ENCODE measurements at places on chromosomes 11 and 22. TPM values are rescaled to one million over a fixed set of nuclear protein-coding genes. Genes with fewer than 3 reads are reported as not detected.

The ACCS gene
- 2.9 TPM for total RNA-seq

The SCGB1C1 gene
- total RNA-seq: not detected

The PARVA gene
- total RNA-seq: 4.4 TPM

The YPEL1 gene
- 42.1 TPM for total RNA-seq

DNA sequence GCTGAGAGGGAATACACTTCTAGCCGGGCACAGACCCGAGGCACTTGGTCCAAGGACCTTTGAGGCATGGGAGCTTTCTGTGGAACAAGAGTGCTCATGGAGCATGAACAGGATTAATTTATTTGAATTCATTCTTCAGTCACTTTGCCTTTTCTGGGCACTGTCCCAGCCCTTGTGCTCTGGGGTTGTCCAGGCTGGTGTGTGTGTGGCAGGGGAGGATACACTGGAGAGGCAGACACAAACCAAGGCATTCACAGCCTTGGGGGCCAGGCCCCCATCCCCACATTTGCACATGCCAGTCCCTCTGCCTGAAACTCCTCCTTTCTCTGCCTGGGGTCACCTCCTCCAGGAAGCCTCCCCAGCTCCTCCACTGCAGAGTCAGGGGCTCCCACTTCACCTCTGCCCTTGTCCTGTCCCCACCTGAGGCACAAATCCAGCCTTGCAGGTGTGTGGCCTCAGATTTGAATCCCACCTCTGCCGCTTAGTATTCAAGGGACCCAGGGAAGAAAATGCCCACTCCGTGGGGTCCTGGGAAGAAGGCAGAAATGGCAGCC is 55.5 kb downstream of the MYO7A start:
- DNase-seq: no peak

DNA sequence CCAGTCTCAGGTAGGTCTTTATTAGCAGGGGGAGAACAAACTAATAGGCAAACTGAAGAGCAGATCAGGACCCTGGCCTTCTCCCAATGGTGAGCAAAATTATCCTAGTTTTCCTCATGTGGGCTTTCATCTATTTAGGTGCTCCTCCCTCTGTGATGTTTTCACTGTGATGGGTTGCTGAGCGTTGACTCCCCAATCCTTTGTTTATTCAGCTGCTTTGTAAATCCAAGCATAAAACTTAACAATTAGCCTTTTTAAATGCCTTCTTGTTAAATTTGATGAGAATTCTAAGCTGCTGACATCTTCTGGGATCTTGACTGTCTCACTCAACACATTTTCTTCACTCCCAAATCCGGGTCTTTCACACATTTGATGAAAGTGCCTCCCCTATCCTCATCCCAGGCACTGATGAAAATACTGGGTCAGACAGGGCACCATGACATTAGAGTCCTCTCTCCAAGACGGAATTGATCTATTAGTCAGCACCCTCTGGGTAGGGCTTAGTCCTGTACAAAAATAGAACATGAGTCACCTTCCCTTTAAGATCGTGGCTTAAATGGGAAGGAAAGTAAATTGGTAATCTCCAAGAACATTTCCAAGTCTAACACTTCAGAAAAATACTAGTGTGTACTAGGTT is 199.3 kb upstream of the ISX start:
- no peak for DNase-seq

- no peak for DNase-seq
These were observed 60.7 kb upstream of the FADD start for GRCh38 chr11:70142221-70142875.

Measured in gastrocnemius medialis (tissue), 4 donors.